ENCODE measurements at places on chromosomes 6 and 20.
A peak's percentile ranks its signal among the peaks of the same experiment; 100 is the strongest.

GRCh38 chr6:10736731-10737130 lies 10.9 kb upstream of the TMEM14B start:
- no peak for DNase-seq

GRCh38 chr6:155237613-155238012 lies 26.2 kb upstream of the CLDN20 start:
- DNase-seq, result no peak

DNA sequence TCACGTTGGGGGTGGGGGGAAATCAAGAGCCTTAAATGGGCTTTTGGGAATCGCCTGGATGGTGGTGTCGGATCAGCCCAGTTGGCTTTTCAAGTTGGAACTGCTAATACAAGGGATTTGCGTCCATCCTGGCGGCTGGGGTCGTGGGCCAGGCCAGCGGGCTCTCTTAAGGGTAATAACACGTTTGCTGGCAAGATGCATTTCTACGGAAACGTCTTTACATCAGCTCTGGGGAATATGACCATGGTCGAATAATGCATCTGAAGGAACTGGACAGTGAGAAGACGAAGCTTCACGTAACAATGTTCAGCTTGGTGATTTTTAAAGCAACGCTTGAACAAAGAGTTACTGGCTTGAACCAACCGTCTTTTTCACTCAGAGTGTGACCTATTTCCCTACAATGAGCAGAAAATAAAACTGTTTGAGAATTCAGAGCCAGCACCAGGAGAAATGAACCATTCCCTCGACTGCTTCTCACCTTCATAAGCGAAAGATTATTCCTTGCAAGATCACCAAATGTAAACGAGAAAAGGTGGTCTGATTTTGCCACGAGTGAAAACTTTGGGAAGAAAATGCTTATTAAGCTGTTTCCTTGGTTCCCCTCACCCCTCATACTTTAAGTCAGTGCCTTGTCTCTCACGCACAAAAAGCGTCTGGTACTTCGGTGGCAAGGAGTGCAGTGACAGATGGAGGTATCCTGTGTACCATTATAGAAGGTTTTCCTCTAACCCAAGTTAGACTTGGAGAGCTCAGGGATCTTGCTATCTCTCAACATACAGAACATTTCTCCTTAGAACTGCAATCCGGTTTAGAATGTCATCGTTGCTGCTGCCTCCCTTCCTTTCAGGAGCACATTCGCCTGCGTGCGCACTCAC lies 1.4 kb upstream of the MARCKS start:
- DNase-seq, result no peak

DNA sequence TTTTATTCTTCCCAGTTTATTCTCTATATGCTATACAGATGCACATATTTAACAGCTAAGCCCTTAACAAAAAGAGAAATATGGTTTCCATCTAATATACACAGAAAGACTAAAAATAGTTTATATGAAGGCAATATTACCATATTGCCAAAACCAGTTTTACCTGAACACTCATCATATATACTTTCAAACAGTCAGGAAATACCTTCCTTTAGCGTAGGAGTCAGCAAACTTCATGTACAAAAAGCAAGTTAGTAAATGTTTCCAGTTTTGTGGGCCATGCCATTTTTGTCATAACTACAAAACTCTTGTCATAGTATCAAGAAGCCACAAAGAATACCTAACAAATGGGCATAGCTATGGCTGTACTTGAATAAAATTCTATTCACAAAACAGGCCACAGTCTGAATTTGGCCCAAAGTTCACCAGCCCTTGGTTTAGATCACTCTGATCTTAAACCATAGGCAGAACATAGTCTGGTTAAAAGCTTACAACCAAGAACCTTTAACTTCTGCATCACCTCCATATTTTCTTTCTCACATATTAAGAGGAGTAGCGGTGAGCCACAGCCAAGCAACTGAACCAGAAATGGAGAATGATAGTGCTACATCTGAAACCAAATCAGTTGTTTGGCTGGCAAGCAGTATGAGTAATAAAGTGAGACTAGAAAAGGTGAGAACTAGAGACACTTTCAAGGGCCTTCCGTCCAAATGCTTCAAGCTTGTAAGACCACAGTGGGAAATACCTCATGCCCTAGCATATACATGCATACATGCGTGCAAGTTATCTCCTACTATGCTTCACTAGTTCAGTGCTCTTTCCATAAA lies 116.6 kb downstream of the PTPRK start:
- DNase-seq, result no peak

DNA sequence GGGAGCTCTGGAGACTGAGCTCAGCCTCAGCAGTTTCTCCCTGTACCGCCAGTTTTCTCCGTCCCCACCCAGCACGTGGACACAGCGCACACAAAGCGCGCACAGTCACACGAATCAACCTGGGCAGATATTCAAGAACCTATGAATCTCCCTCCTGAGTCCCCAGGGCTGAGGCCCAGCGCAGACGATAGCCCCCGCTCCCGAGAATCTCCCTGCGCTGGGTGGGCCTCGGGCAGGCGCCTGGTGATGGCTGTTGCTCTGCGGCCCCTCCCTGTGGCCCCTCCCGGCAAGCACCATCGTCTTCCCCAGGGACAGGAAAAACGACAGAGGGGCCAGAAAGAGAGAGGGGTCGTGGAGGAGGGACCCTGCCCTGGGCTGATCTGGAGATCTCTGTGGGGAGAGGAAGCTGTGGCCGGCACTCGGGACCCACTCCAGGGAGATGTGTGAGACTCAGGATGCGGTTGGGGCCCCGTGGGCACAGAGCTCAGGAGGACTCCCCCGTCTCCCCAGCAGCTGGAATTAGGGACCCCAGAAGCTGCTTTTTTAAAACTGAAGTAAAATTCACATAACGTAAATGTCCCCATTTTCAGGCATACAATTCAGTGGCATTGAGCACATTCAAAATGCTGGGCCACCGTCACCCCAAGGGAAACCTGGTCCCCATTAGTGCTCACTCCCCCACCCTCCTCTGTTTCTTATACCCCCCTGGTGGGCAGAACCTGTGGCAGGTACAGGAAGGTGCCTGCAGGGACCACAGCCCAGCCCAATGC lies 330.8 kb downstream of the TAF4 start:
- no peak for DNase-seq

GRCh38 chr20:40160097-40160550 lies 528.9 kb downstream of the MAFB start:
- DNase-seq, result no peak

GRCh38 chr6:1396952-1397868 lies 7.8 kb downstream of the FOXF2 start:
- peak; percentile 34 for DNase-seq

DNA sequence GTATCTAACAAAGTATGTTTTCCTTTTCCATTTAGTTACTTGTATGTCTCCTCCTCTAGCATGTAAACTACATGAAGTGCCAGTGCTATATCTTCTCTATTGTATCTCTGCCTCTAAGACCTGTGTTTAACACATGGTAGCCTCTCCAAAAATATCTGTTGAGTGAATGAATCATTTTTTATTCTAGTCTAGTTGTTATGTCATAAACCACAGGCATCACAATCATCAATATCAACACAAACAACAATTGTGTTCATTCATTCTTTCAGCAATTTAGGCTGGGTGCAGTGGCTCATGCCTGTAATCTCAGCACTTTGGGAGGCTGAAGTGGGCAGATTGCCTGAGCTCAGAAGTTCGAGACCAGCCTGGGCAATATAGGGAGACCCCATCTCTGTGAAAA lies 111.6 kb upstream of the EYA4 start:
- no peak for DNase-seq

DNA sequence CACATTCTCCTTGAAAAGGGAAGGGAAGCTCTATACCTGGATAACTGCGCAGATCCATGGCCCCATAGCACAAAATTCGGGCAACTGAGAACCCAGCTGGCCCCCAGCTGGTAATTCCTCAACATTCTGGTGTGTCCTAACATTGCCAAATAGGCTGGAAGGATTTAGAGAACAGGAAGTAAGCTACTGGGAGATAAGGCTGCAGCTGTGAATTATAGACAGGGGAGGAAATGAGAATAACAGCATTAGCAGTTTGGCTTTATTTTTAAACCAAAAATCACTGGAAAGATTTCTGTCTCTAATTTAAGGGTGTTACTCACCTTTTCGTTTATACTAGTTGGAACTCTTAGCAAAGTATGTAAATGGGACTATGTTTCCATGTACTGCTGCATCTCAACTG lies 97.2 kb downstream of the TULP4 start:
- no peak for DNase-seq

- DNase-seq, result no peak
These were observed 6.7 kb downstream of the RGS19 start for GRCh38 chr20:64072498-64073063.

DNA sequence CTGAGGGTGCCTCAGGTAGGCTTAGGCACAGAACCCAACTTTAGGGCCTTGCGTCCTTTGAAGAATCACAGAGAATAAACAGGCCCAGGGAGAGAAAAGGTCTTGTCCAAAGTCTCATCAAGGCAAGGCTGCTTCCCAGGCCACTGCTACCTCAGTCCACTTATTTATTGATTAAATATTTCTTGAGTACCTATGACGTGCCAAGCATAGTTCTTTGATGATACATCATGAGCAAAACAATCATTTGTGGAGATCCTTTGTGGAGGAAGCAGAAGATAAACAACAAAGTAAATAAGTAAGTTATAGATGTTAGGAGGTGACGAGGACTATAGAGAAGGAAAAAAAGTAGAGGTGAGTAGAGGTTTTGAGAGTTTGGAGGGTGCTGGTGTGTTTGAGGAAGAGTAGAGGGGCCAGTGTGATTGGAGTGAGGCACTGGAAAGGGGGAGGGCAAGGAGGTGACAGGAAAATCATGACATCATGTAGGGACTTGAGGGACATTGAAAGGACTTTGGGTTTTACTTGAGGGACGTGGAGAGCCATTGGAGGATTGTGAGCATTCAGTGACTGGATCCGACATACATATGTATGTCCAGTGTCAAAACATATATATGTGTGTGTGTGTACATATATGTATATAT lies 14.1 kb upstream of the CHMP4B start:
- DNase-seq, result no peak

GRCh38 chr6:31948306-31948705 lies 2.4 kb downstream of the CFB start:
- no peak for DNase-seq

GRCh38 chr6:70842541-70842940 lies 114.3 kb downstream of the B3GAT2 start:
- no peak for DNase-seq

- no peak for DNase-seq
These were observed 70.9 kb downstream of the ATP9A start for GRCh38 chr20:51697096-51697826.

- no peak for DNase-seq
These were observed 123.7 kb upstream of the FOXQ1 start for GRCh38 chr6:1188199-1188598.

DNA sequence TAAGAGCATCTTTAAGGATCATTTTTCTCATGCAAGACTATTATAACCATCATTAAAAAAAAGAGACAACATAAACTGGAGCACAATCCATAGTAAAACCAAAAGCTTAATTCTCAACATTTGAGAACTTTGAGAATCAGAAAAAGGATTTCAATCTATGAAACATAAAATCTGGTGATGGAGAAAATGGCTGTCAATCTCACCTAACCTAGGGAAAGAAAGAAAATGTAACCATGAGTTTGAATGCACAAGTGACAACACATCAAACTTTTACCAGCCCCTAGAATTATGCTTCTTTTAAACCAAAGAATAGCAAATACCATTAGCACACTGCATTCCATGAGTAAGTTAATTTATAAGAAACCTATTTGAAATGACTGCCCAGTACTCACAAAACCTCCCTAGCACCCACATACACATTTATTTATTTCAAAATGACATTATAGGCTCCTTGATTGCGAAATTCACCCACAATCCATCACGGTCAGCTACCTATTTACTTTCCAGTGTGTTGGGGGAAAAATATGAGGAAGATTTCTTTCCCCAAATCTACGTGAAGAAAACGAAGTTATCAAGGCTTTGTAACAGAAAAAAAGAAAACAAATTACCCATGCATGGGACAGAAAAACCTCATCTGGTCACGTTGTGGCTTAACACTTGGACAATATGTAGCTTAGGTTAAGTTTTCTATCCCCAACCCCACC lies 828 bp downstream of the ASCC3 start:
- DNase-seq, result no peak

GRCh38 chr20:37308086-37309050 lies 18.9 kb downstream of the MANBAL start:
- no peak for DNase-seq

DNA sequence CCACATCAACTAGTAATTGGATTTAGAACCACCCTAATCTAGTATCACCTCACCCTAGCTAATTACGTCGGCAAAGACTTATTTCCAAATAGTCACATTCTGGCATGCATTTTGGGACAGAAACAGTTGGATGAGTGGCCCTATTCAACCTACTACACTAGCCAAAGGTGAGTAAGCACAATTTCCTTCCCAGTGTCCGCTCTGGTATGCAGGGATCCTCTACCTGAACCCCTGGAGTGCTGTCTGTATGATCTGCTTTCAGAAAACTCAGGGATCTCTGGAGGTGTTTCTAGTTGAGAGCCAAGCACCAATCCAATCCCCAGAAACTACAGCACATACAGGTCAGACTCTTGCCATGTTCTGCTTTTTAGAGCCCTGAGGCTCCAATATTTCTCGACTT lies 717.4 kb upstream of the MANEA start:
- DNase-seq, result no peak

GRCh38 chr6:135286962-135287538 lies 105.9 kb downstream of the MYB start:
- DNase-seq, result no peak

GRCh38 chr6:18746727-18747126 lies 359.6 kb downstream of the RNF144B start:
- no peak for DNase-seq

DNA sequence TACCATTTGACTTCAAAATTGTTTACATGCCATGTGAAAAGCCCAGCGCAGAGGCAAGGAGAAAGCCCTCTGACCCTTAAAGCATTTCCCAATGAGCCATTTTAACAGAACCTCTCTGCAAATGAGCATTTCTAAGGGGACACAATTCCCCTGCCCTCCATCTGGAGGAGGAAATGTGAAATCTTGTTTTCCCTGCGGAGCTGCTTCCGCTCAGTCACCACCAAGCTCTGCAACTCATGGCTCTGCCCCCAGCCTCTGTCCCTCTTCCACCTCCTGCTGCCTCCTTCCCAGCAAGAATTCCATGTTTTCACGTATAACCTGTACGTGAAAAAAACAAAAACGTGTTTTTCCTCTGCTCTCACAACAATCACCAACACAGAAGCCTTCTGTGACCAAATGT lies 12.3 kb downstream of the RIN2 start:
- no peak for DNase-seq

DNA sequence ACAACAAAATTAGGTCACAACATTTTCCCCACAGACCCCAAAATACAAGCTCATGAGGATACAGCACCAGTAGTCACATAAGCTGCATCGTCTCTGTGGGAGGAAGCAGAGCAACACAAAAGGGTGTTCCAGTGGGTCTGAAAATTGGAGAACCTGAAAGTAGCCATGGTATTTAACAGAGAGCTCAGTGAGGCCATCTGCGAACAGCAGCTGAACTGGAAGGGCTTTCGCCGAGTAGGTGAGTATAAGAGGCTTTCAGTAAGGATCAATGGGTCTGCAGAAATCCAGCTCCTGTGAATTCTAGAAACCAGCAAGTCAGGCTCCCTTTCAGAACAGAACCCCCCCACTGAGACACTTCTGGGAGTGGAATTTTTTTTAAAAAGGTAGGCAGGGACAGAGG lies 120.0 kb upstream of the RREB1 start:
- no peak for DNase-seq
